Stimulated activated memory B cell treated with anti-CD40 and anti-IgM and Interleukin-4, amounts not matched to agents 10 μg/mL and 1 μg/mL and 100 μg/mL, for 72 hours (primary cell): ENCODE measurements at places on chromosomes 4 and X.
A peak's percentile ranks its signal among the peaks of the same experiment; 100 is the strongest.

DNA sequence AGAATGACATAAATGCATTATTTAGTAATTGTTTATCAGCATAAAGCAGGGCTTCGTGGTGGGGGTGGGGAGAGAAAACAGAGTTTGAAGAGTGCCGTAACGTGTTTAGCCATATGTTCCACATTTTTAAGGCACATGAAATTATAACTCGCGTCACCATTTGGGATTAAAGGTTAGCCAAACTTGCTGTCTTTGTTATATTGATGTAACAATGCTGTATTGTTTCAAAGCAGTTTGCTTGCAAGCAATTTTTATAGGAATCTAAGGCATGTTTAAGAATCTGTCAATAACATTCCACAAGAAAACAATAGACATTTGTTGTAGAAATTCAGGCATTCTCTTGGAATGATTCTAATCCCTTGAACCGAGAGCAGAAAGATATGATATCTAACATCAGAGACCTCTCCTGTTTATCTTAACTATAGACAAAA is 78.3 kb downstream of the CLDN22 start:
- ATAC-seq: no peak

GRCh38 chrX:40266490-40267333 is 169.0 kb upstream of the BCOR start:
- peak; percentile 64 for ATAC-seq

- ATAC-seq: no peak
Measured at GRCh38 chrX:72715546-72715945, 1.4 kb upstream of the PHKA1 start.

- no peak for ATAC-seq
Measured at GRCh38 chrX:119045884-119046283, 26.9 kb upstream of the CT47C1 start.

DNA sequence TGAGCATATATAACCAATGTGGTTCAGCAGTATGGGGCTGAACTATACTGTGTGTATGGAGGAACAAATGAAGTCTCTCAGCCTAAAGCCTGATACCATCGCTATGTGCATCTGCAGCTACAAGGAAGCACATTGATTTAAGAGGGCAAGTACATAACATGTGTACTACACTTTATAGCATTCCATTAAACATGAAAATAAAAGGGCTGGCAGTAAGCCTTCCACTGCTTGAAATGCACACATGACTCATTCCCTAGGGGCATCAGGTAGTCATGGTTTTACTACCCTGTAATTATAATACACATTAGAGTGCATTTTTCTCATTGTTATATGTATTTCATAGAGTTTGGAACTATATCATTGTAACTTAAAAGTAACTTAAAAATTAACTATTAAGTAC is 51.2 kb downstream of the SMARCA1 start:
- ATAC-seq: no peak

- peak; percentile 72 for ATAC-seq
Measured at GRCh38 chr4:2837904-2838496, 5.6 kb upstream of the ADD1 start.
